ENCODE measurements at places on chromosomes 16 and 17. TPM values are rescaled to one million over a fixed set of nuclear protein-coding genes. Genes with fewer than 3 reads are reported as not detected.

Gene DPEP3
- total RNA-seq: not detected

Gene CD300A
- total RNA-seq: 14.9 TPM

Gene CDK3
- 7.4 TPM for total RNA-seq

GRCh38 chr16:82563401-82563800 is 63.4 kb upstream of the CDH13 start:
- H3K4me1 ChIP-seq: no peaks in the 10 kb centered on the region
- no peak overlapping the region for H3K27ac ChIP-seq
- no peaks in the 10 kb centered on the region for H3K27me3 ChIP-seq
- H3K36me3 ChIP-seq: no peaks in the 10 kb centered on the region
- no peak overlapping the region for H3K4me3 ChIP-seq

DNA sequence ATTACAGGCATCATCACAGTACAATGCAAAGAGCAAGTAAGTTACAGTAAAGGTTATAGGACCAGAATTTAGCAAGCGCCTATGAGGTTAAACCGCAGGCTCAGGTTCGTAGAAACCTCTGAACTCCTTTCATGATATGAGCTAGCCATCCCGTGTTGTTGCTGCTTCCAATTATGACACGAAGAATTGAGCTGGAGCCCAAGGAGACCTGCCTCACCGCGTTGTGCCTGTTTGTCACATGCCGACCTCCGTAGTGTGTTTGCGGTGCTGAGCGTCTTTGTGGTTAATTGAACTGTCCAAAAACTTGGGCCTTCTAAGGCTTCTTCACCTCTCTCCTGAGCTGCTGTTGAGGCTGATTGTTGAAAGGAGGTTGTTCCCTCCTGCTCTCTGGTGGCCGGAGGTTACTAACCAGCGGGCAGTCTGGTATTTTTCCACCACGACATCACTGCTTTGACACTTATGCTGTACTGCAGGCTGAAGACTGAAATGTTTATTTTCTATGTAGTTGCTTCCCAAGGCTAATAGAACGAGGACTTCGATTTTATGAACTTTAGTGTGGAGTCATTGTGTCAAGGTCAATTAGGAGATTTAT is 67.5 kb downstream of the SEC14L1 start:
- no peak overlapping the region for H3K4me3 ChIP-seq
- H3K27ac ChIP-seq: no peak overlapping the region
- H3K36me3 ChIP-seq: peaks cover 64% of the 10 kb centered on the region
- H3K4me1 ChIP-seq: no peaks in the 10 kb centered on the region
- H3K27me3 ChIP-seq: no peaks in the 10 kb centered on the region

DNA sequence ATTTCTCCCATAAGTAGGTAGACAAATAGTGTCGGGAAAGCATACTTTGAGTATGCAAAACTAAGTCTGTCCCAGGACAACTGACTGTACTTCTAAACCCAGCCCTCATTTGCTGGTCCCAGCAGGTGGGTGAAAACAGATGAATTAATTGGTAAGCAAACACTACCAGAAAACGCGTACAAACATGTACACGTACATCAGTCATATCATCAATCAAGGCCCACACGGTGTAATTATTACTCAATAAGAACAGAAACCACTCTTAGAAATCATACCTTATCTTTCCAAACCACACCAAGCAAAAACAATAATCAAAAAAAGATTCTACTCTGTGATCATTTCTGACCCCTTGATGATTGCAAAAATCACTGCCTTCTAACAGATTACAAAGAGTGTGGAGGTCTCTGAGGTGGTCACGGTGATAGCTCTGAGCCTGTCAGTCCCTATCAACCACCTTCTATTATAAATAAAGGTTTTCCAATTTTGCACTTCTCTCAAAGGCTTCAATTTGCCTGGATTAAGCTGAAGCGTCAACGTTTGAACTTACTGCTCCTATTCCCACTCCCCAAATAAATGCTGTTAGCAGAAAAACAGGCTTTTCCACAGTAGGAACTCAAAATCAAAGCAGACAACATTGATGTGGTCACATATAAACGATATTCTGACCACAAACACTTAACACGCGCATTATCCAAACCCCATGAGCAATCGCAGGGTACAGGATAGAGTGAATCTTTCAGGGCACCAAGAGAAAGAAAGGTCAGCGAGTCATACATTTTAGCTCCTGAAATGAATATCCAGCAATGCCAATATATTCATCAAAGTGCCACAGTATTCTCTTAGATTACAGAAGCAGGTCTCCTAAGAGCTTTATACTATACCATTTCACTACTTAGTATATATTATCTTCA is 211.9 kb downstream of the STX8 start:
- no peaks in the 10 kb centered on the region for H3K36me3 ChIP-seq
- peaks cover 4% of the 10 kb centered on the region for H3K4me1 ChIP-seq
- H3K27me3 ChIP-seq: no peaks in the 10 kb centered on the region
- DNase-seq: no peak
- H3K27ac ChIP-seq: no peak overlapping the region
- H3K4me3 ChIP-seq: no peak overlapping the region

DNA sequence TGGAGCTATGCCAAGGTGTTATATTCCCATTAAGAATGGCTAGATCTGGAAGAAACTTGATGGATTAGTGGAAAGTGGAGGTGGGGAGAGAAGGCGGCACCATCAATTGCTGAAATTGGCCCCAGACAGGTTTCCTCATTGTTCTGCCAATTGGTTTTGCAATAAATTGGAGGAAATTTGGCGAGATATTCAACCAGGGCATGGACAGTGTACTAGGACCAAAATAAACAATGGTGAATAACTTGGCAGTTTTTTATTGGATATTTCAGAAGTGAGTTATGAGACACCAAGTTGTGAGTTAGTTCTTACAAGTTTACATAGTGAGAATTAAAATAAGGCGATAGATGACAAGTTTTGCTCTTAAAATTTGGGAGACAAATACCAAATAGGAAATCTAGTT is 41.1 kb upstream of the SOX9 start:
- H3K27ac ChIP-seq: no peak overlapping the region
- no peaks in the 10 kb centered on the region for H3K36me3 ChIP-seq
- DNase-seq: no peak
- no peaks in the 10 kb centered on the region for H3K4me1 ChIP-seq
- no peaks in the 10 kb centered on the region for H3K27me3 ChIP-seq
